Mesothelial cell of epicardium (in vitro differentiated cells): ENCODE measurements at places on chromosomes 7 and 10. TPM values are rescaled to one million over a fixed set of nuclear protein-coding genes. Genes with fewer than 3 reads are reported as not detected.

The HYCC1 gene
- total RNA-seq, result 19.4 to 22.7 TPM (median 20.3 TPM) in 3 replicates

The RSPH10B2 gene
- 0.45 to 0.95 TPM in 2 of 3 replicates, not detected in the other for total RNA-seq

GRCh38 chr10:97898429-97898828 lies 48.8 kb downstream of the GOLGA7B start:
- no peaks in the 10 kb centered on the region for H3K4me1 ChIP-seq
- no peak overlapping the region for H3K4me3 ChIP-seq
- no peak overlapping the region for H3K27ac ChIP-seq
- no peaks in the 10 kb centered on the region for H3K36me3 ChIP-seq
- H3K27me3 ChIP-seq, result peaks cover 41% of the 10 kb centered on the region
- DNase-seq, result no peak

GRCh38 chr7:30971840-30972563 lies 8.2 kb downstream of the GHRHR start:
- no peak overlapping the region for H3K27ac ChIP-seq
- H3K27me3 ChIP-seq, result peaks cover 55% of the 10 kb centered on the region
- DNase-seq, result no peak
- H3K4me3 ChIP-seq, result no peak overlapping the region
- no peaks in the 10 kb centered on the region for H3K36me3 ChIP-seq

The CHCHD1 gene
- total RNA-seq, result 21.0 to 23.5 TPM (median 23.1 TPM) in 3 replicates

GRCh38 chr10:97102441-97102840 lies 83.3 kb downstream of the SLIT1 start:
- H3K36me3 ChIP-seq, result no peaks in the 10 kb centered on the region
- no peak overlapping the region for H3K27ac ChIP-seq
- peaks cover 56% of the 10 kb centered on the region for H3K27me3 ChIP-seq

DNA sequence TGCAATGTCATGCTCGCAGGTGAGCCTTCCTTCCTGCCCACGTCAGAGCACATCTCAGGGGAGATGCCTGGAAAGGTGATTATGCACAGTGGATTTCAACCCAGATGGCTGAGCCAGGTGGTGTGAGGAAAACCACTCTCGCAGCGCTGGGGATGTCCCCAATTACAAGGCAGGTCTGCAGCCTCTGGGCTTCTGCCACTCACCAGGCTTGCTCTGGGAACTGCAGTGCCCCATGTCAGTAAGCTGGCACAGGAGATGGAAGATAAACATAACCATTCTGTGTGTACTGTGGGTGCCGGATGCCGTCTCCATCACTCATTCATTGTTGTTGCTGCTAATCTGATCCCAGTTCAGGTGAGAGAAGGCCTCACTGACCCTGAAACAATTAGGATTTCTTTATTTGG lies 222.9 kb upstream of the PITRM1 start:
- no peak overlapping the region for H3K27ac ChIP-seq
- H3K4me1 ChIP-seq, result peaks cover 16% of the 10 kb centered on the region
- no peak overlapping the region for H3K4me3 ChIP-seq
- no peak for DNase-seq

- no peak for DNase-seq
- peaks cover 48% of the 10 kb centered on the region for H3K27me3 ChIP-seq
- no peak overlapping the region for H3K4me3 ChIP-seq
- H3K4me1 ChIP-seq, result peaks cover 5% of the 10 kb centered on the region
- no peak overlapping the region for H3K27ac ChIP-seq
These were observed 155.3 kb upstream of the FRMD4A start for GRCh38 chr10:14485986-14486385.

The TMEM196 gene
- not detected in 3 replicates for total RNA-seq

DNA sequence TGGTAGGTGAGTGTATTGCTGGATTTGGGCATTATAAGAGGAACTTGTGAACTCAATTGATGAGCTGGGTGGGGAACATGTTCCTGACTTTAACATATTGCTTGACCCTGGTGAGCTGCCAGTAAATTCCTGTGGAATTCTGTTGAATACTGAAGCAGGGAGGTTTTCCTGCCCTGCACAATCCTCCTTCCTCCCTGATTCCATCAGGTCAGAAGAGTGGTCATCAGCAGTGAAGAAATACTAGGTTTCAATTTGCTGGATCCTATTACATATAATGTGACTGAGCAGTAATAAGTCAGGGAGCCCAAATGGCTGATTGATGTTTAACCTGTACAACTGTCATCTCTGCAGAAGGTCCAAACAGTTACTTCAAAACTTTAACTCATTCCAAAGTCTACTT lies 581.2 kb downstream of the SUGCT start:
- no peak for DNase-seq
- peaks cover 66% of the 10 kb centered on the region for H3K4me1 ChIP-seq
- H3K36me3 ChIP-seq, result no peaks in the 10 kb centered on the region
- peak overlapping the region; percentile 86 for H3K27ac ChIP-seq
- no peak overlapping the region for H3K4me3 ChIP-seq

GRCh38 chr7:130945411-130945811 lies 211.4 kb upstream of the KLF14 start:
- H3K27ac ChIP-seq, result no peak overlapping the region
- H3K36me3 ChIP-seq, result no peaks in the 10 kb centered on the region
- DNase-seq, result no peak

- H3K27me3 ChIP-seq, result peaks cover 88% of the 10 kb centered on the region
- DNase-seq, result peak; percentile 59
These were observed 587 bp downstream of the HOXA10 start for GRCh38 chr7:27173511-27173955.

GRCh38 chr10:72754275-72755032 lies 62.5 kb downstream of the MCU start:
- no peaks in the 10 kb centered on the region for H3K36me3 ChIP-seq
- H3K27ac ChIP-seq, result peak overlapping the region; percentile 34
- H3K27me3 ChIP-seq, result no peaks in the 10 kb centered on the region

DNA sequence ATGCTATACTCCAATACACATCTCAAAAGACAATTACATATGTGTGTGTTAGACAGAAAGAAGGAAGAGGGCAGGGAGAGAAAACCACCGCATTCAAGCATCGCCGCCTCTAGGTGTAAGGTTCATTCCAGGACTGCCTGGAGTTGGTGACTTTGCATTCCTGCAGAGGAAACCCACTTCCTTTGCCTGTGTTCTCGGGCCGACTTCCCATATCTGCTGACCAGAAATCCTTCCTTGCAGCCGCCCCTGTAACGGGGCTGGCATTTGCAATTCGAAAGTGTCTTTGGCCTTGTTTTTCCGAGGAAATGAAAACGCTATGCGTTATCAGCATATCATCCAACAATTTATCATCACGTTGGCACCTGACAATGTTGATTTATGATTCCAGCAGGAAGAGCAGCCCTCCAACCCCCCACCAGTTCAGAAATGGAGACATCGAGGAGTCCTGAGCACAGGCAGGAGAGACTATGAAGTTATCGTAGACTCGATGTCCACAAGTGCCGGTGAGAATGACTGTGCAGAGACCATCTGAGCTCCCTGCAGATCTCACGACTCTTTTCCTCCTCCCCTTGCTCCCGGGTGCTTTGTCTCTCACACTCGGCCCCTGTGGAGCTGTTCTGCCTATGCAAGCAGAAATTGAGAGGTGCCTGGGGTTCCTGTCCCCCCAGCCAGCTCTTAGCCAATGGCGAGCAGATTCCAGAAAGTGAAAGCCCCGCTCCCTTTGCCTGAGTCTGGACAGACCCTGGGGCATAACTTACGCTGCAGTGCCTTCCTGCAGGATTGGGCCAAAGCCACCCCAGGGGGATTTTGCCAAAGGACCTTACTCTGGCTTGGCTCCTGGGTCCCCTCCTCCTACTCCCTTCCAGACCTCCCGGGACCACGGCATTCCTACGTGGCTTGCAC lies 68.9 kb upstream of the FOXK1 start:
- H3K4me3 ChIP-seq, result peak overlapping the region; percentile 47
- no peaks in the 10 kb centered on the region for H3K36me3 ChIP-seq
- no peaks in the 10 kb centered on the region for H3K27me3 ChIP-seq
- H3K27ac ChIP-seq, result no peak overlapping the region
- H3K4me1 ChIP-seq, result peaks cover 13% of the 10 kb centered on the region
- DNase-seq, result no peak

GRCh38 chr7:137717045-137717444 lies 129.7 kb downstream of the DGKI start:
- no peak for DNase-seq
- no peak overlapping the region for H3K27ac ChIP-seq
- no peaks in the 10 kb centered on the region for H3K36me3 ChIP-seq
- no peak overlapping the region for H3K4me3 ChIP-seq

- DNase-seq, result no peak
- no peaks in the 10 kb centered on the region for H3K27me3 ChIP-seq
- no peak overlapping the region for H3K4me3 ChIP-seq
- peaks cover 5% of the 10 kb centered on the region for H3K36me3 ChIP-seq
- H3K4me1 ChIP-seq, result no peaks in the 10 kb centered on the region
These were observed 746.4 kb downstream of the TNS3 start for GRCh38 chr7:46835556-46835955.

GRCh38 chr10:18460032-18460431 lies 191.4 kb downstream of the NSUN6 start:
- H3K27me3 ChIP-seq, result peaks cover 5% of the 10 kb centered on the region
- no peak for DNase-seq
- no peak overlapping the region for H3K4me3 ChIP-seq
- peaks cover 5% of the 10 kb centered on the region for H3K4me1 ChIP-seq
- H3K36me3 ChIP-seq, result no peaks in the 10 kb centered on the region

The POLR2J gene
- total RNA-seq, result 37.1 to 40.3 TPM (median 37.9 TPM) in 3 replicates

The SPOCK2 gene
- 26.7 to 32.4 TPM (median 28.5 TPM) in 3 replicates for total RNA-seq

GRCh38 chr7:23768022-23768421 lies 58.0 kb downstream of the STK31 start:
- H3K27ac ChIP-seq, result no peak overlapping the region
- no peak overlapping the region for H3K4me3 ChIP-seq
- H3K27me3 ChIP-seq, result no peaks in the 10 kb centered on the region
